Mesendoderm (in vitro differentiated cells): ENCODE measurements at places on chromosomes 2 and 18.

GRCh38 chr2:98519851-98520250, 75.2 kb downstream of the INPP4A start:
- no peak for DNase-seq

DNA sequence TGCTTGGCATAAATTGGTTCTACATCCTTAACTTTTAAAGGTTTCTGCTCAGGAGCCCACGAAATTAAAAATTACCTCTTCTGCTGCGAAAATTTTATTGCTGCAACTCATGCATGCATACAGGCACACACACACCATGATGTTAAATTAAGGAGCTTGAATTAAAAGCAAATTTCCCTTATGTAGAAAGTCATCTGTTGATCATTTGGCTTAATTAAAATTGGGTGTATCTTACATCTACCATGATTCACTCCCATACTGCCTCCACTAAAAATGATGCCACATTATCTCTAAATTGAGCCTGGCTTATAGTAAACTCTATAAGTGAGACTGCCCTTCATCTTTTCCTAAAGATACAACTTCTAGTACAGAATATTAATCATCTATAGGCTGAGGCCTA, 145.4 kb downstream of the NCK2 start:
- DNase-seq: no peak

DNA sequence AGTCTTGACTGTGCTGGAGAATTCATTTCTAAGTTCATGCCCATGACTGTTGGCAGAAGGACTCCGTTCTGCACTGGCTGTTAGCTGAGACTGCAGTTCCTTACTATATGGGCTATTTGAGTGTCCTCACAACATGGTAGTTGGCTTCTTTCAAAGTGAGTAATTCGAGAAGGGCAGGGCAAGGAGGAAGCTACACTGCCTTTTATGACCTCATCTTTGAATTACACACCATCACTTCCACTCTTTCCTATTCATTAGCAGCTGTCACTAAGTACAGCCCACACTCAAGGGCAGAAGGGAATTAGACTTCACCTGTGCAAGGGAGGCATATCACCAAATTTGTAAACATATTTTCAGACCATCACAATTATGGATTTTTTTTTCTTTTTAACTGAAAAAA, 55.9 kb upstream of the EPAS1 start:
- DNase-seq: no peak

GRCh38 chr2:37323781-37324535, 675 bp downstream of the PRKD3 start:
- peak; percentile 70 for DNase-seq

DNA sequence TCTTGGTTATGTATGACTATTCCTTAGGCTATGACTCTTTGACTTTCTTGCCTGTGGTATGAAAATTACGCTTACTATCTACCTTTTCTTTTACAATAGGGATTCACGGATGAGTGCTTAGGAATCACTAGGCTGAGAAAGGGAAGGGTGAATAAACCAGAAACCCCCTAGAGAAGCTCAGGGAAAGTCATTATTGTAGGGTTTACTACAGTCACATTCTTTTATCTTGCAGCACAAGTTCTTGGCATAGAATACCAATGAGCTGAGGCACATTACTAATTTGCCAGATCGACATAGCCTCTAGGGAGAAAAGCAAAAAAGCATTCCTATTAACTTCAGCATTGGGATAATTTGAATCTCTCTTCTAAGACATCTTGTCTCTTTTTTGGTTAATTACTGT, 103.3 kb downstream of the ST6GAL2 start:
- DNase-seq: no peak

DNA sequence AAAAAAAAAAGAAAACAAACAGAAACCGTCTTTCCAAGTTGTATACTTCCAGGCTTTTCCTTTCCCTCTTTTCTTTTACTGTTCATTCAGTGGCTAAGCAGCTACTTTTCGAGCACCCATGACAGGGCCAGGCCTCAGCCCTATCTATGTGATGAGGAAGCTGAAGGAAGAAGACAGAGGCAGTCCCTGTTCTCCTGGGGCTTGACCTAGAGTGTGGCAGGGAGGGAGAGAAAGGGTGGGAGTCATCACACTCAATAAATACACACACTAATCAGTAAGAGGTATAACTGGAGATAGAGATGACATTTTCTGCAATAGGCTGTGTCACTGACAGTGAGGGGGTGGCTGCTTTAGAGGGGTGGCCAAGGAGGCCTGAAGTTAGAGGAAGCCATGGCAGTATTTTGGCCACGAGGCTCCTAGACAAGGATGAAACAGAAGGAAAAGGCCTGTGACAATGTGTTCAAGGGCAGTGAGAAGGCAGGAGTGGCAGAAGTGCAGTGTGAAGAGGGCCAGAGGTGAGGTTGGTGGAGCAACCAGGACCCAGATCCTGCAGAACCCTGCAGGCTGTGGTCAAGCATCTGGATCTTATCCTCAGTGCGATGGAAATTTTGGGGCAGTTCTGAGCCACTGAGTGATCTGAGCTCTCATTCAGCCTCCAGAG, 131.8 kb upstream of the TTC39C start:
- no peak for DNase-seq

- DNase-seq: no peak
Observed at GRCh38 chr2:134021830-134022524, 231.9 kb upstream of the MGAT5 start.

DNA sequence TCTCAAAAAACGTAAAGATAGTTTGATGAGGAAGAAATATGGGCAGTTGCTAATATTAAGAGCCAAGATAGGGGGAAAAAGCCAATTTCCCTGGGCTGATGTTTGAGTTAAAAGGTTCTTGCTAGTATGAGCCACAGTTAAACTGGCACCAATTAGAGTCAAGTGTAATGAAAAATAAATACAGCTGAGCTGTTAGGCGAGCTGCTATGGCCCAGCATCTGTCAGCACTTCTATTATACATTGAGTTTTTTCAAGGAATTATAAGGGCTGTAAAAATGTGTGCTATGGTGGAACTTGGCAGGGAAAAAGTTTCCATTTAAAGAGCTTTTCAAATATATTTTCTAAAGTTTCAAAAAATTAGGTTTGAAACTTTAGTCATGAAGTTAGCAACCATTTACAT, 279.6 kb downstream of the CYRIA start:
- DNase-seq: no peak

DNA sequence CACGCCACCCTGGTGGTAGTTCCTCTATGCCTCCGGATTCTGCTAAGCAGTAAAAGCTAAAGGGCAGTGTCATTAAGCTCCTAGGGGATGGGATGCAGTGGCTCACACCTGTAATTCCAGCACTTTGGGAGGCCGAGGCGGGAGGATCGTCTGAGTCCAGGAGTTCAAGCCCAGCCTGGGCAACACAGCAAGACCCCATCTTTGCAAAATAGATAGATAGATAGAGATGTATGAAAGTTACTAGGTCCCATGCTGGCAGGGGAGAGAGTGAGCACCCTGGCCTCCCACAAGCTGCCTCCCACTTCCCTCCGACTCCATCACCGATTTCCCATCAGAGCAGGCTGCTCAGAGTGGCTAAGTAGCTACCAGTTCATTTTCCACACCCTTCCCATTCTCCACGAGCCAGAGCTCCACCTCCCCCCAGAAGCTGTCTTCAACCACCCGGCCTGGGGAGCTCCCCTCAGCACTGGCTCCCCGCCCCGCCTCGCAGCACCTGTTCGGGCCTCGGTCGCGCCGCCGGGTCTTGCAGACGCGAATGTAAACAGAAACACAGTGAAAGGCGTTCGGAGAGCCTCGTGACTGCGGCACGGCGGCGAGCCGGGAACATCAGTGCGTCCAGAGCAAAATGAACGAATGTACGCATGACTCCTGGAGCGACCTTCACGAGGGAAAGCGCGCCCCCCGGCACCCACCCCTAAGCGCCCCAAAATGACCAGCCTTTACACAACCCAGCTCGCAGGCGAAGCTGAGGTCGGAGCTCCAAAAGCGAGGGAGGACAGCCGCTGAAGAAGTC, 598 bp upstream of the CEP68 start:
- no peak for DNase-seq

GRCh38 chr2:146927080-146927711, 917.6 kb upstream of the ACVR2A start:
- peak; percentile 86 for DNase-seq

- no peak for DNase-seq
Observed at GRCh38 chr2:109450574-109451273, 163.0 kb downstream of the SEPTIN10 start.

GRCh38 chr2:181404472-181404871, 52.7 kb upstream of the ITGA4 start:
- DNase-seq: no peak

GRCh38 chr2:70895998-70896764, 39.5 kb upstream of the ATP6V1B1 start:
- no peak for DNase-seq

GRCh38 chr2:43762286-43762685, 11.6 kb upstream of the DYNC2LI1 start:
- no peak for DNase-seq

GRCh38 chr2:12321886-12322285, 394.9 kb upstream of the TRIB2 start:
- no peak for DNase-seq

DNA sequence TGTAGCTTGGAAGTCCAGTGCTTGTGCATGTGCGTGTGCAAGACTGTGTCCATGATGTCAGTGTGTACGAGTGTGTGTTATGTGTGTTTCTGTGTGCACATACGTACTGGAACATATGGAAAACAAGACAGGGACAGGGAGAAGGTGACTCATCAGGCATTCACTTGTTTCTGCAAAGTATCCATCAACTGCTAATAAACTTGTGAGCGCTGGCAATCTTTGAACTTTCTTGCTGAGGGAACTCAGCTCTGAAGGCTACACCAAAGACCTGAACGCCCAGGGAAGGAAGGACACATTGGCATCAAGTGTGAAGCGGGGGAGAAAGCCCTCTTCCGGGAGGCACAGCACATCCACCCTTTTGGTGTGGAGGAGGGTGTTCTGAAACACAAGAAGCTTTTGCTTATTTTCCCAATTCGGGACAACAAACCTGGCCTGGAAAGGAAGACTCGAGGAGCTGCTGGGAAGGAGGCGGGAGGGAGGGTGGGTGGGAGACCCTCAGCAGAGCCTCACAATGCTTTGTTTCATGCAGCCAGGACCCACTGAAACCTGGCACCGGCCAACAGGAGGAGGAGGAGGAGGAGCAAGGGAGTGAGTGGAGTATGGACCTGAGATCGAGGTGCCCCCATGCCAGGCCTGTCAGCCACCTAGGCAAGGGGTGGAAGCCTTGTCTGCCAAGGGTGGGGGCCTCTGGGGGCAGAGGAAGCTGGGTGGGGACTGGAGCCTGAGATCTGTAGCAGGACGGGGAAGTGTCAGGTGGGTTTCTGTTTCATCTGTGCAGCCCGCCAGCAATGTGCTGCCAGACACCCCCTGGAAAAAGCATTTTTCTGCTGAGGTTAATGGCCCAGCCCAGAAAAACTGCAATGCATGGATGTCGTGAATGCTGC, 26.8 kb downstream of the SMAD7 start:
- DNase-seq: peak; percentile 11

DNA sequence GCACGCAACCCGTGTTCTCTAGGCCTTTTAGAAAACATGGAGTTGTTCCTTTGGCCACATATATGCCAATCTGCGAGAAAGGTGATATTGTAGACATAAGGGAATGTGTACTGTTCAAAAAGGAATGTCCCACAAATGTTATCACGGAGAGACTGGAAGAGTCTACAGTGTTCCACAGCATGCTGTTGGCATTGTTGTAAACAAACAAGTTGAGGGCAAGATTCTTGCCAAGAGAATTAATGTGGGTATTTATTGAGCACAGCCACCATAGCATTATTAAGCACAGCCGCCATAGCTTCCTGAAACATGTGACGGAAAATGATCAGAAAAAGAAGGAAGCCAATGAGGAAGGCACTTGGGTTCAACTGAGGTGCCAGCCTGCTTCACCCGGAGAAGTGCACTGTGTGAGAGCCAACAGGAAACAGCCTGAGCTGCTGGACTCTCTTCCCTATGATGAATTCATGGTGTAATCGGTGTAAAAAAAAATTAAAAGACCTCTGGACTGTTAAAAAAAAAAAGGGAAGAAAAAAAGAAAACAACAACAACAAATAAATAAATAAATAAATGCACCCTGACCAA, 29.0 kb upstream of the REL start:
- DNase-seq: no peak

DNA sequence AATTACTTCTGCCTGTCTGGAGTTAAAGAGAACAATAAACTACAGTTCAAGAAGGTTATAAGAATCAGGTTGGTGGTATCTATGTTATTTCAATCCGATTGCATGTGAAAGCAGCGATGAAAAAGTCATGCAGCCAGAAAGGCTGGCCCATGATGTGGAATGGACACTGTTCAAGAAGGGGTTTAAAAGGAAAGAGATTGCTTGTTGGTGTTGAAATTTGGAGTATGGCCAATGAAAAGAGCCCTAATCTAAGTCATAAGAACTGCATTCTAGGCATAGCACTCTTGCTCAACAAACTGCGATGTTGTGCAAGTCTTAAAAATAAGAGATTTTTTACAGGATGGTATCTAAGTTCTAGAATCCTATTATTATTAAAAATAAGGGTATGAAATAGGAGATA, 61.3 kb downstream of the EFEMP1 start:
- no peak for DNase-seq

- peak; percentile 90 for DNase-seq
Observed at GRCh38 chr2:109128048-109128615, 873 bp upstream of the SH3RF3 start.

- DNase-seq: no peak
Observed at GRCh38 chr2:55999231-55999630, 75.6 kb upstream of the EFEMP1 start.

- no peak for DNase-seq
Observed at GRCh38 chr18:79318142-79318673, 77.5 kb upstream of the NFATC1 start.

DNA sequence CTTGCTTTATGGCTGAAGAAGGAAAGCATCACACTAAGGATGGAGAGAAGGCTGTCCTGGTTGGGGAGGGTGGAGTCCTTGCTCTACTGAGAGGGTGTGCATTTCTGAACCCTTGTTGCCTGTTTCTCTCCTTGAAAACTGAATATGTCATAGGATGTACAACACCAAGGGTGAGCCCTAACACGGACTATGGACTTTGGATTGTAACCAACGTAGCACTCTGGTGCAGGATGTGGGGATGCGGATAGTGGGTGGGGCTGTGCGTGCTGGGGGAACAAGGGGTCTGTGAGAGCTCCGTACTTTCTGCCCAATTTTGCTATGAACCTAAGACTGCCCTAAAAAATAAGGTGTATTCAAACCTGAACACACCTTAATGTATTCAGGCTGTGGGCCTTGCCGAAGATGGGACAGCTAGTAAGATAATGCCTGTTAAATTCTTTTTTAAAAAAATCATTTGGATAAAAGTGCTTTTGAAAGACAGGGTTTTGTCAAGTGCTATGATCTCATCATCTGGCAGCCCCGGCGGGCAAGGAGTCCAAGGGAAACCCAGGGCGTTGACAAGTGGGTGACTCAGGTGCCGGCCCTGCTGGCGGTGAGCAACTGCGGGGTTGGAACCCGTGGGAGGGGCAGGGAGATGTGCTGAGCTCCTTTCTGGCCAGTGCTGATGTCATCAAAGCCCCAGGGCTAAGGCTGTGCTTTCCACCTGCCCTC, 54.0 kb downstream of the GATA6 start:
- DNase-seq: peak; percentile 68
